ENCODE measurements at places on chromosomes 1 and 21. TPM values are rescaled to one million over a fixed set of nuclear protein-coding genes. Genes with fewer than 3 reads are reported as not detected.

ADORA1 gene
- polyA plus RNA-seq, result not detected

CAPN8 gene
- 0.25 TPM for polyA plus RNA-seq

VWA5B1 gene
- not detected for polyA plus RNA-seq

HRNR gene
- not detected for polyA plus RNA-seq

RGS16 gene
- polyA plus RNA-seq, result not detected

LIX1L gene
- polyA plus RNA-seq, result 24.9 TPM

GRCh38 chr1:241323514-241324195 lies 33.4 kb downstream of the RGS7 start:
- DNase-seq, result no peak

GRCh38 chr1:109917768-109918606 lies 7.3 kb downstream of the CSF1 start:
- no peak for DNase-seq

GRCh38 chr21:23507501-23507900 lies 2099.8 kb downstream of the MRPL39 start:
- no peak for DNase-seq

DNA sequence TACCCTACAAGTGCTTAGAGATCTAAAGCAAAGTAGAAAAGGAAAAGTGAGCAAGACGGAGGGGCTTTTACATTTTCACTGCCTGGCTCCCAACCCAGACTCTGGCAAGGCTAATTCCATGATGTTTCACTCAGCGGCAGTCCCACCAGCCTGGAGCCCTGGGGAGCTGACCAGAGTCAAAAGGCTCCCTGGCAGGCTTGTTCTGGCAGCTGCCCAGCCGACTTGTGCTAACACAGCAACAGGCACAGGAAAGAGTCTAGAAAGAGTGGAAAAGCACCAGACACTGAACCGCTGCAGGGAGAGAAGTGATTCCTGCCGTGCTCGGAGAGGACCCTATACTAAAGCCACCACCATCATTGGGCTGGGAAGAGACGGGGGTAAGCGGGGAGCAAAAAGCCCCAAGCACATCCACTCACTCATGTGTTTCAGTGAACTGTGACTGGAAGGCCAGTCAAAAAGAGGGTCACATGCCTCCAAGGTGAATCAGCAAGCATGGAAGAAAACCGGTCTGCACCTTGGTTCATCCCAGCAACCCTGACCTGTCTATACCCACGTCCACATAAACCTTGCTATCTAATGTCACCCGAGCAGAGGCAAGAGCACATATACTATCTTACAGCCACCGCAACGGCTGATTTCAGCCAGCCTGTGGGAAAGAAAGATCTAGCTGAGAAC lies 8.0 kb downstream of the SMIM12 start:
- DNase-seq, result no peak

DNA sequence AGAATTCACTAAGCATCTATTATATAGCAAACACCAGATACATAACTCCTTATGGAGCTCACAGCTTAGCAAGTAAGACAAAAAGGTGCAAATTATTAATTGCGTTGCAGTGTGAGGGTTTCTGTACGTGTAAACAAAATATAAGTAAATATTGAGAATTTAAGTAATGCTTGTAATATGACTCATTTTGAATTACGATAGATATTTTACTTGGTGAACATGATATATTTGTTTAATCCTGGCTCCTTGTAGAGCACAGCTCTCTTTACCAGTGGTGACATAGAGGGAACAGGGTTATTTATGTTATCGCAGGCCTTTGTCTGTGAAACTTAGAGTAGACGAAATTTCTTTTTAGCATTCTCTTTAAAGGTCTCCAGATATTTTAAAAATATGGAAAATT lies 36.4 kb downstream of the LYPLAL1 start:
- DNase-seq, result no peak

GRCh38 chr1:67576474-67576873 lies 108.5 kb upstream of the GADD45A start:
- no peak for DNase-seq

DNA sequence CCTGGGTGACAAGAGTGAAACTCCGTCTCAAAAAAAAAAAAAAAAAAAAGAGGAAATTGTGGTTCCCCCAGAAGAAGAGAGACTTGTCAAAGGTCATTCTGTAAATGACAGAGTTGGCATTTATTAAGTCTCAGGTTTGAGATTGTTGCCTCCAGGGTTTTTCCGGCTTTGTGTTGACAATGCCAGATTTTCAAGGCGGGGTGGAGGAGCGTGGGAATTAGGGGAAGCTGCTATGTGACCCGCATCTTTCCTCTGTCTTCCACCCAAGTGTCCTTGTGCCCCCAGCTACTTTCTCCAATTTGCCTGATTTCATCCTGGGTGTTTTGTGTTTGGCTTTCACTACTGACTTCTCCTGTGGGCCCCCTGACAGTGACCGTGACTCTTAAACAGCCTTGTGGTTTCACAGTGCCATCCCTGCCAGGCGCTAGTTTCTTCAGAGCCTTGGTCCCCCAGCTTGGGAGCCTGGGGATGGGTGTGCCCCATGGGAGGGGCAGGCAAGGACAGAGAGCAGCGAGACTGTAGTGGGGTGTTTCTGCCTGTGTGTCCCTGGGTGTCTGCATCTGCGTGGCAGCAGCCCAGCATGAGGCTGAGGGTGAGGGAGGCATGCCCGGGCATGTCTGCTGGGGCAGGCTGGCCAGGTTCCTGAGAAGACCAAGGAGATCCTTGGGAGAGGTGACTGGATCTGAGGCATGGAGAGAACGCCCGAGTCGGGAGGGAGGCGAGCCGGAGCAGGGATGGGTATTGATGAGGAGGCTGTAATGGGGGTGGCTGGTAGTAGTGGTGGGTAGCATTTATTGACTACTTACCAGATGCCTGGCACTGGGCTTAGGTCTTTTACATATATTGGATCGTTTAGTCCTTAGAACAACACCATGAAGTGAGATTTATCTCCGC lies 46.3 kb downstream of the IER5 start:
- DNase-seq, result no peak

DNA sequence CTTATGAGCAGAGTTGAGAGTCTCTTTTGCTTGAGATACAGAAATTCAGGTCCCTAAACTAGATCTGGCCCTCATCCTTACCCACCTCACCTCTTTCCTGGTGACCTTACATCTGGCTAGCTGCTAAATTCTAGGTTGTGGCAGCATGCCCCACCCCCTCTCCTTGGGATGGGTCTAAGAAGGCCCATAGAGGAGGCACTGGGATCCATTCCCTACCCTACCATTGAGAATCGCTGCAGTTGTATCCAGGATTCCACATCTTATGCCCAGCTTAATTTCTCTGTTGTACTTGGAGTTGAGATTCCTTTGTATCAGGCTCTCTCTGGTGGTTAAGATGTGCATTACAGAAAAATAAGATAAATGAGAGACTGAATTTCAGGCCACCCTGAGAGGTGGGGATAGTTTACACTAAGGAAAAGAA lies 9.5 kb upstream of the TMEM39B start:
- DNase-seq, result peak; percentile 37

DNA sequence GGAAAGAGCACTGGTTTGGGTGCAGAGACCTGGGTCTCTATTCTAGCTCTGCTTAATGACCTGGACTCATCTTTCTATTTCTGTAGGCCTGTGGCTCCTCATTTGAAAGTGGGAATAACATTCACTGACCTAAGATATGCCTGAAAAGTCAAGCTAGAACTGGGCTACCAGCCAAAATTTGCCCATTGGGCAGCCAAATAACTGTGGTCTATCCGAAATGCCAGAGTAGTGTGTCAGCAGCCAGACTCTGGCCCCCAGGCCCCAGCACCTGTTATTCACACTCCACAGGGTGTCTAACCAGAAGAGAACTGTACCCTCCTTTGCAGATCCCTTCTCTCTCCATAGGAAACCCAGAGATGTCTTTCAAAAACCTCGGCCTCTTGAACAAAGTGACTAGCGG lies 12.6 kb downstream of the DAB1 start:
- no peak for DNase-seq

DNA sequence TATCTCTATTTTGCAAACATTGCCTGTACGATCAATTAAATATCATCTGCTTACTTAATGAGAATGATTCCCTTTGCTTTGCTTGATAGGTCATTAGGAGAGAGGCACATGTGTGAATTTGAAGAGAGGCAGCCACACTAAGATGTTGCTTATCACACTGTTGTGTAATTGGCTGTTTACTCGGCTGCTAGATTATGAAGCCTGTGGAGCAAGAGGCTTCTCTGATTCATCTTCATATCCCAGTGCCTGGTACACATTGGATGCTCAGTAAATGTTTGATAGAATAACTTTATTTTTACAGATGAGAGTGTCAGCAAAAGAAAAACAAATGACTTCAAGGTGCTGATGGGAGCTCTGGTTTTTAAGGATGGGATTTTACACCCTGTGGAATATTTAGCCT lies 156.2 kb upstream of the C8B start:
- DNase-seq, result no peak

- DNase-seq, result no peak
These were observed 197.7 kb downstream of the SMYD3 start for GRCh38 chr1:246309247-246309884.

GRCh38 chr1:206472454-206472853 lies 2.2 kb downstream of the IKBKE start:
- DNase-seq, result peak; percentile 31

DNA sequence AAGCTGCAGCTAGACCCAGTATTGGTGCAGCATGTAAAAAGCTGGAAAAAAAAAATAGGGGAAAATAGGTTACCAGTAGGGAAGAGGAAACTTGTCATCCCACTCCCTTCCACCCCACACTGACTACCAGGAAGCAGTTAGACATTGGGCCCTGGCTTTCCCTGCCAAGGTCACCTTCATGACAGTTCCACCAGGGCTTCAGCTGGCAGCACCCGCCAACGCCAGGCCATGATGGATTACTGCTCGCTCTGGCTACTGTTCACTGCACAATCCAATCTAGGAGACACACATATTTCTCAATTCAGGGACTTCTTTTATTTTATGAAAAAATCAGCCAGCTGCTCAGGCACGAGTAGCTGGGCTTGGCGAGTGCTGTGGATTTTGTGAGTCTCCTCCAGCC lies 127.7 kb downstream of the DMRTA2 start:
- DNase-seq, result no peak

- no peak for DNase-seq
These were observed 61.7 kb downstream of the TSEN15 start for GRCh38 chr1:184113251-184113650.

DNA sequence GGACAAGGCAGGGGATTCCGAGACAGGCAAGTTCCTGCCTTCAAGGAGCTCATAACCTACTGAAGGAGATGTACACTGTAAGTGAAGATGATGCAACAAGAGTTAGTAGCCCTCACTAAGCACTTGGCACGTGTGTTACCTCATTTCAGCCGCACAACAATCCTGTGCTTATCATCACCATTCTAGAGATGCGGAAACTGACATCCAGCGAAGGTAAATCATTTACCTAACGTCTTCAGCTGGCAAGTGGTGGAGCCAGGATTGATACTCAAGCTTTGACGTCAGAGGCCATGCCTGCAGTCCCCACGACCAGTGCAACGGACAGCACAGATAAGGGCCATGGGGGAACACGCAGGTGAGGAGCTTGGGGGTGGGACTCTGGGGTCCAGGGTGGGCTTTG lies 2.9 kb upstream of the UBXN10 start:
- DNase-seq, result no peak

GRCh38 chr1:42834803-42835202 lies 11.6 kb upstream of the ZNF691 start:
- no peak for DNase-seq

- DNase-seq, result no peak
These were observed 3.0 kb downstream of the TCHH start for GRCh38 chr1:152112101-152112884.

DNA sequence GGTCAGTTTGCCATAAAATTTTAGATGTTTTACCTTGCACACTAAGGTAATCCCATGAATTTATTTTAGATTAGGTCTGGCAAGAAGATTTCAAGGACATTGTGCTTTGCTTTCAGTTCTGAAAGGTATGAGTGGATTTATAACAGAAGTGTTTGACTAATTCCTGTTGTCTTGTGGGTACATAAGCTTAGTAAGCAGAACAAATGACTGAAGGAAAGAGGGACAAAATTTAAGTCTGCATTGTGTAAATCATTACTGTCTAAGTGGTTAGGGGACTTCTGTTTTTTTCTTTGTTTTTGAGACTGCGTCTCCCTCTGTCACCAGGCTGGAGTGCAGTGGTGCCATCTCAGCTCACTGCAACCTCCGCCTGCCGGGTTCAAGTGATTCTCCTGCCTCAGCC lies 60.1 kb downstream of the PKN2 start:
- no peak for DNase-seq
